Omental fat pad (tissue), 4 donors: ENCODE measurements at places on chromosomes 6 and 20.

- DNase-seq: no peak
Observed at GRCh38 chr6:119658917-119659316, 309.4 kb upstream of the MAN1A1 start.

- DNase-seq: no peak
Observed at GRCh38 chr6:27154696-27155095, 92.8 kb upstream of the PRSS16 start.

- DNase-seq: no peak
Observed at GRCh38 chr6:6611486-6611885, 23.0 kb downstream of the LY86 start.

DNA sequence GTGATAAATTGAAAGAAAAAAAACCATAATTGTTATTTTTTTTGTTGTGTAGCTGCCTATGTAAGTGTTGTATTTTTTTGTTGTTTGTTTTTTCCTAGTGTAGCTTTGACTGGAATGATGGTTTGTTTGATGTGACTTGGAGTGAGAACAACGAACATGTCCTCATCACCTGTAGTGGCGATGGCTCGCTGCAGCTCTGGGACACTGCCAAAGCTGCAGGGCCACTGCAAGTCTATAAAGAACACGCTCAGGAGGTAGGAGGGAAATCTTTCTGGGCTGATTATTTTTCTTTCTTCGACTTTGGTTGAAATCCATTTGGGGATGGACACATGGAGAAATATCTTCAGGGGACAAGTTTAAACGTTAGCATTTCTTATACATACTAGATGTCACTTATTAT is 3.8 kb downstream of the PEX7 start:
- DNase-seq: no peak

- DNase-seq: no peak
Observed at GRCh38 chr20:38203981-38204357, 38.9 kb upstream of the TGM2 start.

DNA sequence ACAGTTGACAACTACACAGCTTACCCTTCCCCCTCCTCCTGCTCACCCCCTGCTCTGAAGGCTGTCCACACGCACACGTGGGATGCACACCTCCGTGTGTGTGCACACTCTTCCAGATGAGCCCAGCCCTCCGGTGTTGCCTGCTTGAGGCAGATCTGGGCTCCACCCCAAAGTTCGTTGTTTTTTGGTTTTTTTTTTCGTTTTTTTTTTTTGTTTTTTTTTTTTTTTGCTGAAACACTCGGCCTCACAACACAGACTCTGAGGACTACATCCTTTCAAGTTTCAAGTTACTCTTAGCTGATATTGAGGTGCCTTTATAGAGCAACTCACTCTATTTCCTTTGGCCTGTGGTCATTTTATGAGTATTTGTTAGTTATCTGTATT is 88.2 kb downstream of the RREB1 start:
- no peak for DNase-seq

GRCh38 chr6:130143709-130144108 is 79.0 kb downstream of the SAMD3 start:
- DNase-seq: no peak

DNA sequence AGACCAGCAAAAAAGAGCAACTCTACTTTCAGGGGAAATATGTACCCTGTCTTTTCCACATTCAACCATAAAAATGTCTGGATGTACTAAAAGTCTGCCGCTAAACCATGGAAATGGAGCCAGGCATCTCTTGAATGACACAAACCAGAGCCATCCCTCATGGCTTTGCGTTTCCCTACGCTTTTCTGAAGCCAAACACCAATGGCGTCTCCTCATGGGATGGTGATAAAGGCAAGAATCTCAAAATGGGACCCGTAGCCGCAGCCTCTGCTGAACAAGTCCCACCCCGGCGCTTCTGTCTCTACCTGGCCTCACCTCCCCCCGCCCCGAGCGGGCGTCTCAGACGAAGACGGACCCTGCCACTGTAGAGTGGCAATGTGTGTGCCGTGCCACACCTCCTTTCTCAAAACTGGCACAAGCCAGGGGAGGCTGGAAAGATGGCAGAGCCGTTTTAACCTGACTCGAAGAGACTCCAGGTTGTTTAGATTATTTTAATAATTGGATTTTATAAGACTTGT is 80.3 kb upstream of the AFDN start:
- DNase-seq: no peak
